Right ventricle myocardium superior (tissue), 1 donor: ENCODE measurements at places on chromosomes 5 and 9. TPM values are rescaled to one million over a fixed set of nuclear protein-coding genes. Genes with fewer than 3 reads are reported as not detected.

DNA sequence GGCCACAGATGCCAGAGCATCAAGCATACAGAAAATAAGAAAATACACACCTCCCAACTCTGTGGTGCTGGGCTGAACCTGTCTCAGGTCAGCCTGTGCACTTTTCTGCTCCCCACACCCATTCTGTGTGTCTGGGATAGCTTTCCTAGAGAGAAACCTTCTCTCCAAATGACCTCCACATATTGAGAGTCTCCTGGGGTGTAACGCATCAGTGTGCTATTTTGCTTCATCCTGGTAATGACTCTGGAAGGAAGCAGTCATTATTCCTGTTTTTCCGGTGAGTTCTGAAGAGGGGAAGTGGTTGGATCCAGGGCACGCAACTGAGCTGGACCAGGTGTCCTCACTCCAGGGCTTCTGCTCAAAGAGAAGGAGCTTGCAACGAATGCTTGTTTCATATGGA is 73.2 kb upstream of the SH3PXD2B start:
- no peak for DNase-seq

- DNase-seq: no peak
Measured at GRCh38 chr5:96734871-96735325, 72.7 kb downstream of the CAST start.

DNA sequence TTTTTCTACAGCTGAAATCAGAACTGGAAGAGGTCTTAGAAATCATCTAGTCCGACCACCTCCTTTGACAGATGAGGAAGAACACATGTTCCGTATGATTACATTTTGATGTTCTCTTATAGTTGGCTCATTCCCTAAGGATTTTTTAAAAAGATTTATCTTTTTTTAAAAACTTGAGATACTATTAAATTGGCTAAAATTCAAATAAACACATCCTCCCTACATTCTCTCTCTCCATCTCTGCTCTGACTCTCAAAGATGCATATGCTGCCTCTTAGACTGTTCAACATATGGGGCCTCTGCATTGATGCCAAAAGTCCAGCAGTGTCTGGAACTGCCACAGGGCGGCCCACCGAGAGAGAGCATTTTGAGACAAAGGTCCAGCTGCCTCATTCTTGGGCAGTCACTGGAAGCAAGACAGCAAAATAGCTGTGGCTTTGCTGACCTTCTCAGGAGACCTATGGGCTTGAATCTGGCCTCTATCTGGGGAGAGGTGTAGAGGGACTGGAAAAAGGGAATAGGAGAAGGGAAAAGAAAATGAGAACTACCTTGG is 12.8 kb upstream of the TSSK1B start:
- no peak for DNase-seq

DNA sequence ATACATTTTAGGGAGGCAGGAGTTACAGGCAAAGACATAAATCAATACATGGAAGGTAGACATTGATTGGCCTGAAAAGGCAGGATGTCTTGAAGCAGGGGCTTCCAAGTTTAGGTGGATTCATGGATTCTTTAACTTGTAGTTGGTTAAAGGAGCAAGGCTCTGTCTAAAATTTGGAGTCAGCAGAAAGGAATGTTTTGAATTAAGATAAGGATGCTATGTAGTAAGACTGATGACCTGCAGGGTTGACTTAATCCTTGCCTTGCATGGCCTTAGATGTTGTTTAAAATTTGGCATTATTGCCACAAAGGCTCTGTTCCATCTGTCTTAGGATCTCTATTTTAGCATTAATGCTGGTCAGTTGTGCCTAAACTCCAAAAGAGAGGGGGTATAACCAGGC is 171.3 kb downstream of the C5orf15 start:
- no peak for DNase-seq

DNA sequence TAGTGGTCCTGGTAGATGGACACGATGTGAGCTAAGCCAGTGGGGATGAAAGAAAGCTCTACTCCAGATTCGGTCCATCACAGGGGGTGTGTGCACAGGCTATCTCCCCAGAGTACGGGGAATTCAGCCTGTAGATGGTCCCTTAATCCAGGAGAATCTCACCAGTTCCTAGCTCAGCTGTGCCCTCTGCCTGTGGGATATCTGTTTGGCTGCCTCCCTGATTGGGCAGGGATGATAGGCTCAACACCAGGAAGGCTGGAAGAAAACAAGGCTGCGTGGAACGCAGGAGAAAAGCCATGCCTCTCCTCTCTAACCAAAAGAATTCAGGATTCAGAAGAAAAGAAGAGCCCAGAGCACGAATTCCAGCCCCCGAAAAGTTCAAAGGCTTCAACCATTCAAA is 40.9 kb downstream of the VLDLR start:
- DNase-seq: no peak

GRCh38 chr5:138986186-138986800 is 111.2 kb upstream of the LRRTM2 start:
- no peak for DNase-seq

GRCh38 chr5:80686757-80687156 is 32.0 kb upstream of the DHFR start:
- no peak for DNase-seq

- DNase-seq: no peak
Measured at GRCh38 chr9:98288881-98289280, 33.4 kb upstream of the TBC1D2 start.

Gene OGN
- 10.0 TPM for total RNA-seq

Gene FGF18
- 5.8 TPM for total RNA-seq

Gene CDH9
- total RNA-seq: not detected

Gene GNAQ
- 12.2 TPM for total RNA-seq

Gene NELFB
- 39.9 TPM for total RNA-seq
